Left cardiac atrium (tissue), 4 donors: ENCODE measurements at places on chromosomes 3 and 15. TPM values are rescaled to one million over a fixed set of nuclear protein-coding genes. Genes with fewer than 3 reads are reported as not detected.

DNA sequence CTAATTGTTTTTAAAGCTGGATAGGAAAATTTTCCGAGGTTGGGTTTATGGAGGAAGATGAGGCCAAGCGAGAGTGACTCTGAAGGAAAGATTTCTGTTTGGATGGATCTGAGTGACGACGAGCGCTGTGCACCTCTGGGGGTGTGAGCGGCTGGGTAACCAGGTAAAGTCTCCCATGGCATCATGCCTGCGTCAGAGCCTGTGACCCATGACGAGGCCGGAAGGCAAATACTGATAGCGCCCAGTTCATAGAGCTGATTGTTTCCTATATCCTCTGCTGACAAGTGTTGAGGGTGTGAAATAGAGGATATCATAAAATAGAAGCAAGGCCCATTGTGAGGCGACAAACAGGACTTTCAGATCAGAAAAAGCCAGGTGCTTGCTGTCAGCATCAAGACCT lies 33.7 kb upstream of the MAGEF1 start:
- no peak for DNase-seq

DNA sequence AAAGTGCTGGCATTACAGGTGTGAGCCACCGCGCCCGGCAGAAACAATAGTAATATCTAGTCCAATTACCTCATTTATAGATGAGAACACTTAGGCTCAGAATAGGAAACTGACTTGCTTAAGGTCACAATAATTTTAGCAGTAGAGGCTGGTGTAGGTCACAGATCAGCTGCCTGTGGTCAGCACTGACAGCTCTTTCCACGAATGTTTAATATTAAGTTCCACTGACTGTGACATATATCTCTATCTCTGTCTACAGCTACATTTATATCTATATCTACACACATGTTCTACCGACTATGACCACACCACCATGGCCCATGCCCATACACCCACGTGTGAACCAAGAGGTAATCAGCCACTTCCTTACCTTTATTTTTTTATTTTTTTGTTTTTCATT lies 40.2 kb upstream of the DLG1 start:
- DNase-seq: no peak

GRCh38 chr3:9225268-9225667 lies 24.2 kb downstream of the SRGAP3 start:
- no peak for DNase-seq

DNA sequence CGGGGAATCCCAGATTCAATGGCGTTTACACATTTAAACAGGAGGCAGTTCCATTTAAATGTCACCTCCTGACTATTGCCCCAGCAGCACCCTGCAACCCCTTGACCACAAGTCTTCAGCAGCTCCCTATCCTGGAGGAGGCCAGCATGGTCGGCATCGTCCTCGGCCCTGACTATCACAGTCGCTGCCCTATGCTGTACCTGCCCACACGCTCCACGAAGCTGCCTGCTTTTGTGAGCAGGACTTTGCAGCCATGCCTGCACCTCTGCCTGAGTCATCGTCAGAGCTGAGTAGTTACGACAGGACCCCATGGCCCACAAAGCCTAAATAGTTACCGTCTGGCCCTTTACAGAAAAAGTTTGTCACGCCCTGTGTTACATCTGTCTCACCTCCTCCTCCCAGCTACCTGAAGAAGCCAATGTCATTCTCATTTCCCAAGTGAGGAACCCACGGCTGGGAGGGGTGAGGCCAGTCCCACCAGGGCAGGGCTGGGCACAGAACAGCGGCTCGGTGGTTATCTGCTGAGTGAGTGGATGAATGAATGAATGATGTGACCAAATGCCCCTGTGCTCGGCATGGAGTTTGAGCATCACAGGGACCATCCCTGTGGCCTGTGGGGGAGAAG lies 47.8 kb upstream of the IQSEC1 start:
- peak; percentile 12 for DNase-seq

DNA sequence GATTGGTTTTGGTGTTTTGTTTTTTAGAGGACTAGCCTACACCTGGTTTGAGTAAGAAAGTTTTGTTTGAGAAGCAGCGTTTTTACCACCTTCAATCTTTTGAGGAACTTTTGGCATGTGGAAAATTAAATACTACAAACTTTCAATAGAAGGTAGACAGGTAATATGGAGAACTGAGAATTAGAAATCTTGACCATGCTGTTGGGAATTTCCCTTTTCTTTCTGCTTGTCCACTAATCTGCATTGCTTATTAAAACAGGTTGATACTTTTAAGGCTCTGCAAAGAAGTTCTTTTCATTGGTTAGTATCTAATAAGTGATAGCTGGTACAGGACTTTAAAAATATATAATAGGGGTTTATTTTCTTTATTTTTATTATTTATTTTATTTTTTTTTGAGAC lies 31.9 kb downstream of the UBE2E1 start:
- no peak for DNase-seq

FBXO22 gene
- 16.6 TPM for total RNA-seq

PARP9 gene
- total RNA-seq: 27.0 TPM

ACAD9 gene
- 35.3 TPM for total RNA-seq
